ENCODE measurements at places on chromosomes 13 and 19. TPM values are rescaled to one million over a fixed set of nuclear protein-coding genes. Genes with fewer than 3 reads are reported as not detected.

The FXYD1 gene
- not detected for total RNA-seq

The MICOS13 gene
- total RNA-seq, result 29.6 TPM

The CYP2A13 gene
- total RNA-seq, result not detected

The APOC1 gene
- 1.8 TPM for total RNA-seq

The GSX1 gene
- not detected for total RNA-seq

The ZNF600 gene
- total RNA-seq, result 3.3 TPM

The C19orf85 gene
- total RNA-seq, result not detected

The WDR62 gene
- 2.7 TPM for total RNA-seq

The PRODH2 gene
- not detected for total RNA-seq

The SYNE4 gene
- under 0.01 TPM for total RNA-seq

The UBAC2 gene
- total RNA-seq, result 33.9 TPM

The KLK3 gene
- not detected for total RNA-seq

The TEX29 gene
- total RNA-seq, result 0.13 TPM

The XPO4 gene
- 21.3 TPM for total RNA-seq

The INAFM1 gene
- 0.51 TPM for total RNA-seq

The LRFN3 gene
- 0.77 TPM for total RNA-seq

The VSTM1 gene
- not detected for total RNA-seq

The KLK12 gene
- total RNA-seq, result not detected

The ZNF829 gene
- total RNA-seq, result 1.6 TPM

The KCTD12 gene
- 301 TPM for total RNA-seq

The ARHGAP33 gene
- 1.0 TPM for total RNA-seq

The ADAMTSL5 gene
- not detected for total RNA-seq

The SUCLA2 gene
- 30.1 TPM for total RNA-seq

The EBI3 gene
- 1.5 TPM for total RNA-seq

The ZBTB32 gene
- not detected for total RNA-seq

The MCOLN1 gene
- 2.8 TPM for total RNA-seq

The EDNRB gene
- 86.3 TPM for total RNA-seq

The RGL3 gene
- 0.64 TPM for total RNA-seq

The CBLC gene
- total RNA-seq, result 0.13 TPM

The FLT3 gene
- not detected for total RNA-seq

The MYO9B gene
- total RNA-seq, result 27.1 TPM

The SDHAF1 gene
- 14.0 TPM for total RNA-seq

The ZNF345 gene
- total RNA-seq, result 5.1 TPM

The SHD gene
- total RNA-seq, result not detected

The MAST1 gene
- total RNA-seq, result 1.1 TPM

The IL17D gene
- 1.3 TPM for total RNA-seq

The TICAM1 gene
- 2.3 TPM for total RNA-seq

The FAAP24 gene
- 2.0 TPM for total RNA-seq

The ZNF792 gene
- total RNA-seq, result 44.5 TPM

The THSD8 gene
- not detected for total RNA-seq

The ONECUT3 gene
- total RNA-seq, result not detected

The PEG3 gene
- 0.89 TPM for total RNA-seq

The TNNT1 gene
- total RNA-seq, result 0.51 TPM

The ALOX5AP gene
- 0.25 TPM for total RNA-seq

The GPR18 gene
- not detected for total RNA-seq

The SSBP4 gene
- total RNA-seq, result 53.5 TPM

The CEACAM20 gene
- not detected for total RNA-seq

The SYNGR4 gene
- not detected for total RNA-seq

The PRR12 gene
- 2.9 TPM for total RNA-seq

The PSG5 gene
- total RNA-seq, result not detected

The CEACAM4 gene
- total RNA-seq, result not detected

The RFXANK gene
- total RNA-seq, result 70.7 TPM
